PC-9 (cell line): ENCODE measurements at places on chromosomes 7 and 10.
A peak's percentile ranks its signal among the peaks of the same experiment; 100 is the strongest.

DNA sequence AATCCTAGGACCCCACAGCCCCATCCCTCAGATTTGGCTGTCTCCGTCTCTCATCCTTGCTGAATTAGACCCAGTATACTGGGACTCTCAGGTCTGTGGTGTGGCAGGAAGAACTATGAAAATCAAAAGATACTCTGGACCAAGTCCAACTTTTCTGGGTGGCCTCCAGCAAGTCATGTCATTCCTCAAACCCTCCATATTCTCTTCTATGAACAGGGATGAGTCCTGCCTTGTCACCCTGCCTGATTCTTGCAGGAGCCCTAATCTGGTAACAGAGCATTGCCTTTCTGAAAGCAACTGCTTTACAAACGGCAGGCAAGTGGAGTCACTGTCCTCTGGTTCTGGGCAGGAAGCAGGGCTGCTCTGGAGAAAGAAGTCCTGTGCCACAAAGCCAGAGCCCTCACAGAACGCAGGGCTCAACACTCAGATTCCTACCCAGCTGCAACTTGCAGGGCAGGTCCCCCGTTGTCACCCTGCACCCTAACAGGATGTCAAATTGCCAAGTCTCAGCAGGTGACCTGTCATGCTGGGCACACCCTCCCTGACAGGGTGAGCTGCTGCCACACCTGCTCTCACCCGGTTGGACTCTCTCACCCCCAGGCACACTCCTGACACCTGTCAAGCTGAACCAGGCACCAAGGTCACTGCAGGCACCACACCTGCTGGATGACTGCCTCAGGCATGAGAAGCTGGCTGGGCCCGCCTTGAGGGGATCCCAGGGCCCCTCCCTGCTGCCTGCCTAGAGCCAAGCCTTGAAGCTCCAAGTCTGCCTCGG, 227.7 kb downstream of the KCNMA1 start:
- H3K4me1 ChIP-seq = peaks cover 38% of the 10 kb centered on the region
- peak; percentile 92 for DNase-seq
- H3K4me3 ChIP-seq = no peak overlapping the region

- DNase-seq = no peak
- no peak overlapping the region for H3K4me3 ChIP-seq
- no peaks in the 10 kb centered on the region for H3K36me3 ChIP-seq
- H3K4me1 ChIP-seq = no peaks in the 10 kb centered on the region
Measured at GRCh38 chr10:48768926-48769325, 84.3 kb downstream of the WDFY4 start.

DNA sequence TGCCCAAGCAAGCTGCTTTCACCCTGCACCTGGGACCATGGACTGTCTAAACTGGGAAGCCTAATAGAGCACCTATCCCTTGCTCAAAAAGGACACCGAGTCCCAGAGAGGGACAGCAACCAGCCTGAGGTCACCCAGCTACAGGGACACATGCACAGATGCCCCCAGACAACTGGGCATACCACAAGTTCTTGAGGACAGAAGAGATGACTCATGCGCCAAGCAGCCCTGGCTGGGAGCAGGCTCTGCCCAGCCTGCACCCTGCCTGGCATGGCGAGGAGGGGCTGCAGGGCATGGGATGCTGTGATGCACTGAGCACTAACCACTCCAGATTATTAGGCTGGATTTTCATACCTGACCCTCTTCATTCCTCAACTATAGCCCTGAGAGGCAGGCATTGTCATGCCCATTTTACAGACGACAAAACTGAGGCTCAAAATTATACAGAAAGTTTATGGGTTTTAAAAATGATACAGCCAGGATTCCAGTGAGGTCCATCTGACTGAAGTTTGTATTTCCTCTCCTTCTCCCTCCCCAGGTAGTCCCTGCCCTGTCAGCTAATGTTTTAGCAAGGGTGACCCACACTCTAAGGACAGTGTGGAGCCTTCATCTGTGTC, 289.3 kb upstream of the ZMIZ1 start:
- no peak overlapping the region for H3K4me3 ChIP-seq
- H3K27me3 ChIP-seq = no peaks in the 10 kb centered on the region
- H3K4me1 ChIP-seq = peaks cover 20% of the 10 kb centered on the region

DNA sequence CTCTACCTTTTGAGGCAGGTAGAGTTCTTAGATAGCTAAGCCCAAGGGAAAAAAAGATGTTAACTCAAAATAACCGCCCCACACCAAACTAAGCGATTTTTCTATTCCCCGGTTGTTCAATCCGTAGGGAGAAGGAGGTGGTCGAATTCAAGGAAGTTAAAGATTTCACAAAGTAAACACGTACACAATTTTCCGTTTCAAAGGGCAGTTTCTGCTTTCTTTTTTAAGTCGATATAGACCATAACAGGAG, 842 bp downstream of the KBTBD2 start:
- H3K4me1 ChIP-seq = peaks cover 35% of the 10 kb centered on the region
- H3K27me3 ChIP-seq = no peaks in the 10 kb centered on the region
- peak overlapping the region; percentile 73 for H3K4me3 ChIP-seq
- peak; percentile 63 for DNase-seq

DNA sequence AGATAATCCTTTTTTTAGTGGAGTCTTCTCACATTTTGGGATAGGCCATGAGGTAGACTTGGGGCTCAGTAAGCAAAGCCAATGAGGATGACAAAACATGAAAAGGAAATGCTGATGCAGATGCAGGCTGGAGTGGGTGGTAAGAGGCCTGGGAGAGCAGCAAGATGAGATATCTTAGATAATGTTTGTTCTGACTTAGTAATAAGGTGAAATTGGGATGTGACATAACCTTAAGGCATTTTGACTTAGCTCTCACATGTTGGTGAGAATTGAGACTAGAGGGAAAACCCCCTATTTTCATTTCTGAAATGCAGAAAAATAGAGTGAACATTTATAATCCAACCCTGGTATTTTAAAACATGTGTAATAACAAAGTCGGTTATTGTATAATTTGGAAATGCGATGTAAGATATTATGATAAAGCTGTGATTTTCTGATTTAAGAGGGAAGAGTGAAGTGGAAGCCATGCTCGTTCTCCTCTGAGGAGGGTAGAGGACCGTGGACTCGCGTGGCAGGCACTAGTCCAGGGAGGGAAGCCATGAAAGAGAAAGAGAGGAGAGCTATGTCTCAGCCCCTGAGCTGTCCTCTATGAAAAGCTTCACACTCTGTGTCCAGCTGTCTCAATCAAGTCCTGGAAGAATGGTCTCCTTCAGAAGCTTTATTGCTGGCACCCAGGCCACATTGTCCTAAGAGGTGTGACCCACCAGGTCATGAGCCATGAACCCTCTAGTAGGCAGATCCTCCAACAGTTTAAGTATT, 57.3 kb downstream of the ST7 start:
- no peak overlapping the region for H3K27ac ChIP-seq
- no peak overlapping the region for H3K4me3 ChIP-seq
- H3K36me3 ChIP-seq = no peaks in the 10 kb centered on the region
- H3K27me3 ChIP-seq = no peaks in the 10 kb centered on the region
- no peaks in the 10 kb centered on the region for H3K4me1 ChIP-seq

GRCh38 chr7:135277161-135277560, 43.5 kb downstream of the STRA8 start:
- no peak for DNase-seq
- no peaks in the 10 kb centered on the region for H3K4me1 ChIP-seq
- H3K4me3 ChIP-seq = no peak overlapping the region

DNA sequence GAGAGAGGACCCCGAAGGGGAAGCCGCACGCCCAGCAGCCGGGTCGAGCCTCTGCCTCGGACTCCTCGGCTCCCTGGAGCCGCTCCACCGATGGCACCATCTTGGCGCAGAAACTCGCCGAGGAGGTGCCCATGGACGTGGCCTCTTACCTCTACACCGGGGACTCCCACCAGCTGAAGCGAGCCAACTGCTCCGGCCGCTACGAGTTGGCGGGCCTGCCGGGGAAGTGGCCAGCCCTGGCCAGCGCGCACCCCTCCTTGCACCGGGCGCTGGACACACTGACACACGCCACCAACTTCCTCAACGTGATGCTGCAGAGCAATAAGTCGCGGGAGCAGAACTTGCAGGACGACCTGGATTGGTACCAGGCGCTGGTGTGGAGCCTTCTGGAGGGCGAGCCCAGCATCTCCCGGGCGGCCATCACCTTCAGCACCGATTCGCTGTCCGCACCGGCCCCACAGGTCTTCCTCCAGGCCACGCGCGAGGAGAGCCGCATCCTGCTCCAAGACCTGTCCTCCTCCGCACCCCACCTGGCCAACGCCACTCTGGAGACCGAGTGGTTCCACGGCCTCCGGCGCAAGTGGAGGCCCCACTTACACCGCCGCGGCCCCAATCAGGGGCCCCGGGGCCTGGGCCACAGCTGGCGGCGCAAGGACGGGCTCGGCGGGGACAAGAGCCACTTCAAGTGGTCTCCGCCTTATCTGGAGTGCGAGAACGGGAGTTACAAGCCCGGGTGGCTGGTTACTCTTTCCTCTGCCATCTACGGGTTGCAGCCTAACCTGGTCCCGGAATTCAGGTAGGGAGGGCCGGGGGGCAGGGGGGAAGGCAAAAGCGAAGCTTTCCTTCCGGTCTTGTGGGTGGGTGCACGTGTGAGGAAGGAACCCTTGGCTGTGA, 973 bp downstream of the GPR158 start:
- no peak overlapping the region for H3K4me3 ChIP-seq
- H3K36me3 ChIP-seq = no peaks in the 10 kb centered on the region
- H3K4me1 ChIP-seq = no peaks in the 10 kb centered on the region
- DNase-seq = no peak
- peaks cover 4% of the 10 kb centered on the region; the same call in 1 of the 2 replicates for H3K27me3 ChIP-seq
- H3K27ac ChIP-seq = no peak overlapping the region

- no peak for DNase-seq
- H3K4me3 ChIP-seq = no peak overlapping the region
- no peaks in the 10 kb centered on the region for H3K4me1 ChIP-seq
- H3K27ac ChIP-seq = no peak overlapping the region
- no peaks in the 10 kb centered on the region for H3K36me3 ChIP-seq
Measured at GRCh38 chr10:4595719-4596319, 230.2 kb upstream of the AKR1E2 start.

GRCh38 chr7:127782654-127783559, 130.9 kb downstream of the SND1 start:
- DNase-seq = no peak
- no peak overlapping the region for H3K27ac ChIP-seq
- H3K27me3 ChIP-seq = no peaks in the 10 kb centered on the region
- peaks cover 9% of the 10 kb centered on the region; the same call in 1 of the 2 replicates for H3K36me3 ChIP-seq
- no peak overlapping the region for H3K4me3 ChIP-seq

- no peak overlapping the region for H3K27ac ChIP-seq
- no peaks in the 10 kb centered on the region for H3K4me1 ChIP-seq
- H3K36me3 ChIP-seq = no peaks in the 10 kb centered on the region
- no peak for DNase-seq
- peaks cover 16% of the 10 kb centered on the region; the same call in 1 of the 2 replicates for H3K27me3 ChIP-seq
- H3K4me3 ChIP-seq = no peak overlapping the region
Measured at GRCh38 chr7:97752215-97752614, 20.3 kb downstream of the TAC1 start.

DNA sequence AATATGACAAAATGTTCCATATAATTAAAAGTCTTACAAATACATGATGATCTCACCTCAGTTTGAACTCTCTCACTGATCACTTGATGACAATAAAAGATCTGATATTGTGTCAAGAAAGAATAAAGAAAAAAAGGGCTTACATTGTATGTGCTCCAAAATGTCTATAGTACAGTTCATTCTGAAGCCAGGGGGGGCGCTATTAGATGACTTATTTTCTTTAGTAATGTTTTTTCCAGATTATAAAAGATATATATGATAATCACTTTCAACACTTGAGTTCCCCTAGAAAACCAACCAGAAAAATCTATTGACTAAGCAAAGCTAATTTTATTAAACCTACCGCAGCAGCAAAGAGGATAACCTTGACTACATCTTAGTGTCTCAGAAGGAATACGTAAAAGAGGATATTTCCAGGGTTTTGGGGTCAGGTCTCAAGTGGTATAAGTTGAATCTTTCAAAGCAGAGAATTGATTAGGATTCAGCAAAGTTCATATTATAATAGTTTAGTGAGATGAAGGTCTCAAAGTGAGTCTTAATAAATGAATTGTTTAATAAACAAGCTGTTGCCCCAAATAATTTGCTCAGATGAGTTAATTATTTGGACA, 55.8 kb downstream of the PTN start:
- no peak overlapping the region for H3K27ac ChIP-seq
- H3K27me3 ChIP-seq = no peaks in the 10 kb centered on the region
- no peaks in the 10 kb centered on the region for H3K4me1 ChIP-seq
- no peak for DNase-seq
- H3K4me3 ChIP-seq = no peak overlapping the region
- no peaks in the 10 kb centered on the region for H3K36me3 ChIP-seq

- no peak for DNase-seq
- no peaks in the 10 kb centered on the region for H3K27me3 ChIP-seq
- H3K27ac ChIP-seq = no peak overlapping the region
Measured at GRCh38 chr7:73981933-73982332, 46.0 kb upstream of the ELN start.

GRCh38 chr10:3231951-3232730, 59.6 kb upstream of the PITRM1 start:
- no peaks in the 10 kb centered on the region for H3K36me3 ChIP-seq
- peaks cover 14% of the 10 kb centered on the region for H3K4me1 ChIP-seq
- no peak overlapping the region for H3K4me3 ChIP-seq
- no peaks in the 10 kb centered on the region for H3K27me3 ChIP-seq
- H3K27ac ChIP-seq = no peak overlapping the region
- no peak for DNase-seq

DNA sequence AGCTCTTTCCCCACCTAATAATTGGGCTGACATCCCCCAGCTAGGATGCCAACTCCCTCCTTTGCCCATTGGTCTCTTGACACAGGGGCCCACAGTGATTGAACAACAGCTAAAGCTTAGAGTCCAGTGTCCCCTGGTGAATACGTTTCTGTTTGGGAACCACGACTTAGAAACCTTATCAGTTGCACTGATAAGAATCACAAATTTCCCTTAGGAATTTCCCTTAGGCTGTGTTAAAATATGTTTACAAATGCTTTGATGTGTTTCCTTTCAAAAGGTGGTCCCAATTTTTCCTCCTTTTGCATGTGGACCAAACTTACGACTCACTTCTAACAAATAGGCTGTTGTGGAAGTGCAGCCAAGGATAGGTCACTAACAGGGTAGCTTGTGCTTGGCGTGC, 126.0 kb upstream of the INHBA start:
- no peaks in the 10 kb centered on the region for H3K36me3 ChIP-seq
- no peaks in the 10 kb centered on the region for H3K27me3 ChIP-seq
- no peak for DNase-seq
- H3K4me3 ChIP-seq = no peak overlapping the region
- no peak overlapping the region for H3K27ac ChIP-seq
- H3K4me1 ChIP-seq = no peaks in the 10 kb centered on the region

- no peak for DNase-seq
- H3K27ac ChIP-seq = no peak overlapping the region
- no peaks in the 10 kb centered on the region for H3K36me3 ChIP-seq
Measured at GRCh38 chr10:85429126-85429525, 937.5 kb downstream of the GRID1 start.

- no peaks in the 10 kb centered on the region for H3K4me1 ChIP-seq
- H3K27ac ChIP-seq = no peak overlapping the region
- DNase-seq = no peak
- no peaks in the 10 kb centered on the region for H3K36me3 ChIP-seq
Measured at GRCh38 chr10:6333086-6333485, 130.4 kb downstream of the PFKFB3 start.

- no peaks in the 10 kb centered on the region for H3K27me3 ChIP-seq
- H3K4me1 ChIP-seq = peaks cover 24% of the 10 kb centered on the region
- H3K4me3 ChIP-seq = no peak overlapping the region
Measured at GRCh38 chr10:110336111-110336721, 31.5 kb upstream of the SMNDC1 start.

- H3K36me3 ChIP-seq = no peaks in the 10 kb centered on the region
- H3K27me3 ChIP-seq = no peaks in the 10 kb centered on the region
- DNase-seq = no peak
Measured at GRCh38 chr10:113953505-113954272, 90.0 kb upstream of the ADRB1 start.
